Activated naive CD8-positive, alpha-beta T cell treated with anti-CD3 and anti-CD28 coated beads, Interleukin-2, amount 10 ng/mL, durations not matched to agents 7 days and 5 days (primary cell): ENCODE measurements at places on chromosomes 7 and 10. TPM values are rescaled to one million over a fixed set of nuclear protein-coding genes. Genes with fewer than 3 reads are reported as not detected.

The TEX36 gene
- not detected for total RNA-seq

The PTN gene
- not detected for total RNA-seq

The CALML5 gene
- total RNA-seq = not detected

The DOCK4 gene
- total RNA-seq = 1.7 TPM

The MSMB gene
- not detected for total RNA-seq

The NRCAM gene
- 0.99 TPM for total RNA-seq

The MYL10 gene
- not detected for total RNA-seq

The CTAGE4 gene
- 2.2 TPM for total RNA-seq

The DYNC1I1 gene
- not detected for total RNA-seq

The CREB5 gene
- total RNA-seq = not detected

The CPA1 gene
- not detected for total RNA-seq

The RAB19 gene
- total RNA-seq = 9.1 TPM

The PRF1 gene
- total RNA-seq = 165 TPM

The MBL2 gene
- total RNA-seq = not detected

The ERVW-1 gene
- total RNA-seq = not detected

The C10orf67 gene
- total RNA-seq = 0.20 TPM

The PRR15 gene
- total RNA-seq = not detected

The C7orf33 gene
- not detected for total RNA-seq

The ACSM6 gene
- not detected for total RNA-seq

The CRYGN gene
- total RNA-seq = 0.91 TPM

The SPDYE1 gene
- total RNA-seq = 0.11 TPM

The LRRN3 gene
- 187 TPM for total RNA-seq

The MRLN gene
- not detected for total RNA-seq
